ENCODE measurements at places on chromosomes 11 and 22.

DNA sequence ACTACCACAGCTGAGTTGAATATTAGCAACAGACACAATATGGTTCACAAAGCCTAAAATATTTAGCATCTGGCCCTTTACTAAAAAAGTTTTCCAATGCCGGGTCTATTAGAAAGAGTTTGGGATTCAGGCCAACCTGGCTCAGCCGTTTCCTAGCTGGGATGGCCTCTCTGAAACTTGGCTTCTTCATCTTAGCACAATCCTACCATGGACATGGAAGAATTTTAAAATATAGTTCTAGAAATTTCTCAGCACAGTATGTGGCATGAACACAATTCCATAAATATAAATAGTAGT is 103.8 kb downstream of the RRAS2 start:
- DNase-seq = no peak

GRCh38 chr22:43047605-43048004 is 32.7 kb upstream of the PACSIN2 start:
- DNase-seq = no peak

DNA sequence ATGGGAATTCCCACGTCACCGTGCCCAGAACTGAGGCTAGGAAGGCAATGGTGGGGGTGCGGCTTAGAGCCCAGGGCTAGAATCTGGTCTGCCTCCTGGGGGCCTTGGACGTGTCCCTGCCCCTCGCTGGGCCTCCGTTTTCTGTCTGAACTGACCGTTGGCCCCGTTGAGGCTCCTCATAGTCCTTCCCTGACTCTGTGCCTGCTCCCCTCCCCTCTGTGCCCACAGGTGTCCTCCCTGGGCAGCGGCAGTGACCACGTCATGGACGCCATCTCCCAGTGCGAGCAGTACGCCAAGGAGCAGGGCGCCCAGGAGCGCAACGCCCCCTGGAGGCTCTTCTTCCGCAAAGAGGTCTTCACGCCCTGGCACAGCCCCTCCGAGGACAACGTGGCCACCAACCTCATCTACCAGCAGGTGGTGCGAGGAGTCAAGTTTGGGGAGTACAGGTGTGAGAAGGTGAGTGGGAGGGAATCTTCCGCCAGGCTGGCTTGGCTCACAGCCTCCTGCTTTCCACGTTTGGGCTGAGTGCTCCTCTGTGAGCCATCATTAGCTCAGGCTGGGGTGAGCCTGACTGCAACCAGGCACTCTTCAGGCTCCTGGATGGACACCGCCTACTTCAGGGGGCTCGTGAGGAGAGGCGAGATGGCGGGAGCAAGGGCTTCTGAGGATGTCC is 63.9 kb downstream of the MYO7A start:
- peak; percentile 86 for DNase-seq

DNA sequence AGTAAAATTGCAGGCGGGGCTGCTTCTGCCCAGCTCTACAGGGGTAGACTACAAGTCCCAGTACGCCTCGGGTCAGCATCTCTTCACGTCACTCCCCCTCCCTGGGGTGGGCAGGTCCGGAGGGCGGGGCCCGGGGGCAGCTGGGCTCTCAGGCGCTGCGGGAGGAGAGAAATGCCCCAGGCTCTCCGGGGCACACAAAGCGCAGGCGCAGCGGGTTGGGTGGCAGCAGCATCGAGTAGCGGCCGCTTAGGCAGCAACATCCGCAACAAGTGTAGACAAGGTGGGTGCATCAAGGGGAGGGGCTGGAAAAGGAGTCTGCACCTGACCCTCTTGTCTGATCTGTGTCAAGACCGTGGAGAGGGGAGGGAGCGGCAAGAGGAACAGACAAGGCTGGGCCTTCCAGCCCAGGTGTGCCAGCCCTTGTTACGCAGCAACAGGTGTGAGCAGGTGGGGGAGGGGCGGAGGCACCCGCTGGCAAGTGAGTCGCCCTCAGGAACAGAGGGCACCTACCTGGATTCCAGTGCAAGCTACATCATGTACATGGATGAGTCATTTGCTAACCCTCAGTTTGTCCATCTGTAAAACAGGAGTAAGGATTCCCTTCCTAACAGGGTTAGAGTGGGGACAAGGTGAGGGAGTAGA is 1.2 kb downstream of the PLEKHB1 start:
- peak; percentile 60 for DNase-seq

GRCh38 chr11:6498121-6498520 is 1.0 kb downstream of the DNHD1 start:
- no peak for DNase-seq

DNA sequence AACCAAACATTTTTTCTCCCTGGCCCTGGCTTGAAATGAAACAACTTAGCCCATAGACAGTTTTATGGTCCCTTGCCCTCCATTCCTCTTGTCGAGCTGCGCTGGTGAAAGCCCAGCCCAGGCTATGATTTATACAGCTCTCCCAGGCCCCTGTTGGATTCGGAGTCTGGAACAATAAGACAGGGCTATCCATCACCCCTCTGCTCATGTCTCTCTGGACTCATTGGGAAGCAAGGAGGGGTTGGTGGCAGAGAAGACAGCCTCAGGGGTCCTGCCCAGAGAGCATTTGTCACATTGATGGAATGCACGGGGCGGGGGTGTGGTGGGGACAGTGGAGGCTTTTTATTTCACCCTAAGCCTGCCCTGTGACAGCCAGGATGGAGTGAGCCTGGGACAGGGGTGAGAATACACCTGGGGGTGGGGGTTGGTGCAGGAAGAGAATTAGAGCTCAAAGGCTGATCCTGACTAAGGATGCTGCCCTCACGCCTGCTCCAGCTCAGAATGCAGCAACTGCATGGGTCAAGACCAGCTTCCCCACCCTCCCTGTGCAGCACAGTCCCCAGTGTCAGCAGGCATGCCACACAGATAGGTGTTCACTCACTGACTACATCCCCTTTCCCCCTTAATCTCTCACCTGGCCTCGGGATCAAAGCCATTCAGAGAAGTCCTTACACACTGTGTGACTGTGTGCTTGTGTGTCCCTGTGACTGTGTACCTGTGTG is 10.0 kb upstream of the PKNOX2 start:
- no peak for DNase-seq

DNA sequence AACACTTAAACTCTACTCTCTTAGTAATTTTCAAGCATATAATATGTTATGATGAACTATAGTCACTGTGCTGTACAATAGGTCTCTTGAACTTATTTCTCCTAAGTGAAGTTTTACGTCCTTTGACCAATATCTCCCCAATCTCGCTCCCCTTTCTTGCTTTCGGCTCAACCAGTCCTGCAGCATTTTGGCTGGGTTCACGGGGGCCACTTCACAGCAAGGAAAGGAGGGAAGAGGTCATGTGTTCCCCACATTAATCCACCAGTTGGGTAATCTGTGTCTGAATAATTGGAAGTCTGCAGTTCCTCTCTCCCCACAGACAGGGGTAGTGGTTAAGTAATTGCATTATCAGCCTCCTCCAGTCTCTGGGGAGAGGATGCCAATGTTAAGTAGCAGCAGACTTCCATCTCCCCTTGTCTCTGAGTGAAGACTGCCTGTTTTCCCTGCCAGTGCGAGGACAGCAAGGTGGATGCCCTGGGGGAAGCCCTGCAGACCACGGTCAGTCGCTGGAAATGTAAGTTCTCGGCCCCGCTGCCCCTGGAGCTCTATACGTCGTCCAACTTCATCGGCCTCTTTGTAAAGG is 59.2 kb upstream of the CRTAM start:
- no peak for DNase-seq

DNA sequence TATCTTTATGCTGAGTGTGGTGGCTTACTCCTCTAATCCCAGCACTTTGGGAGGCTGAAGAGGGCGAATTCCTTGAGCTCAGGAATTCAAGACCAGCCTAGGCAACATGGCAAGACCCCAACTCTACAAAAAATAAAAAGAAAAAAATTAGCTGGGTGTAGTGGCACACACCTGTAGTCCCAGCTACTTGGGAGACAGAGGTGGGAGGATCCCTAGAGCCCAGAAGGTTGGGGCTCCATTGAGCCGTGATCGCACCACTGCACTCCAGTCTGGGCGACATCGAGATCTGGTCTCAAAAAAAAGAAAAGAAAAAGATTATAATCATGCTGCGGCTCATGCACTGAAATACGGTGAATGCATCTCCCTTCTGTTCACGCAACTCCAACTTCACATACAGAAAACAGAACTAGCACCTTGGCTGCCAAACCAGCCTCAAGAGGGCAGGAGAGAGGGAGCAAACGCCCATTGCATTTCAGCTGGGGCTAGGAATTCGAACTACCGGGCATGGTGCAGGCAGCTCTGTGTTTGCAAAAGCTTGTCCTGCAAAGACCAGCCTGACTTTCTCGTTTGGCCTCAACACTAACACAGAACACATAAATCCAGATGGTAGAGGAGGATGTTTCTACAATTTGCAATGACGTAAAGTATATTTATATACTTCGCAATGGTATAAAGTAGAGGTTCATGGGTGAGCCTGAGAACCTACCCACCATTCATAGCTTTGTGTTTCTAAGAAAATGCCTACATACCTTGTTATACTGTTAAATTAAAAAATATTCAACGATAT is 6.3 kb upstream of the SYNGR1 start:
- peak; percentile 48 for DNase-seq

DNA sequence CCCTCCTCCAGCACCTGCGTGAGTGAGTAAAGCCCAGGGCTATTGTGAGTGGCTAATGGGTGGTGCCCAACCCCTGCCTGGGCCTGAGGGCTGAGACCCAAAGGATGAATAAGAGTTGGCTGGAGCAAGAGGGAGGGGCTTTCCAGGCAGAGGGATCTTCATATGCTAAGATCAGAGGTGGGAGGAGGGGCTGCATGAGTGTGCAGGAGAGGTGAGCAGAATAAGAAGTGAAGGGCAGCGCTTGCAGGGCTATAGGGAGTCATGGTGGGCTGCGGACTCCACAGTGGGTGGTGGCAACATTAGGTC is 3.9 kb downstream of the EMID1 start:
- DNase-seq = peak; percentile 17

- peak; percentile 86 for DNase-seq
These were observed 189.1 kb upstream of the FAT3 start for GRCh38 chr11:92035488-92035887.

- DNase-seq = no peak
These were observed 163.4 kb downstream of the INSC start for GRCh38 chr11:15278128-15278527.

All from bronchial epithelial cell (primary cell).